ENCODE measurements at places on chromosomes 1 and 21. TPM values are rescaled to one million over a fixed set of nuclear protein-coding genes. Genes with fewer than 3 reads are reported as not detected.

SH3GLB1 gene
- polyA plus RNA-seq: 61.3 TPM

- DNase-seq: no peak
Measured at GRCh38 chr1:234659538-234659937, 49.6 kb upstream of the IRF2BP2 start.

DNA sequence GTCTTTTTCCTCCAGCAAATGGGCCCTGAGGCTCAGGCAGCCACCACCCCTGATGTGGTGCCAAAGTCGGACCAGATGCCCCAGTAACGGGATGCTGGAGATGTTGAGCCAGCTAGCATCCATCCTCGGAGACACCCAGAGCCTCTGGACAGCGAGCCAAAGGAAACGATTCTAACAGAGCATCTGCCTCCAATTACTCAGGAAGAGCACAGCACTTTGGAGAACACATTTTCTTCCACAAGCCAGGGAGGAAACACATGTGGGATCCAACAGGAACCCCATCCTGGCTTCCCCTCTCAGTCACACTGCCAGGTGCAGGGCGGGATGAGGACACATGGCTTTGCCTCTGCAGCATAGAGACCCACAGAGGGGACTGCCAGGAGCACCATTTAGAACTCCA, 44.9 kb downstream of the C1orf198 start:
- no peak for DNase-seq

DNA sequence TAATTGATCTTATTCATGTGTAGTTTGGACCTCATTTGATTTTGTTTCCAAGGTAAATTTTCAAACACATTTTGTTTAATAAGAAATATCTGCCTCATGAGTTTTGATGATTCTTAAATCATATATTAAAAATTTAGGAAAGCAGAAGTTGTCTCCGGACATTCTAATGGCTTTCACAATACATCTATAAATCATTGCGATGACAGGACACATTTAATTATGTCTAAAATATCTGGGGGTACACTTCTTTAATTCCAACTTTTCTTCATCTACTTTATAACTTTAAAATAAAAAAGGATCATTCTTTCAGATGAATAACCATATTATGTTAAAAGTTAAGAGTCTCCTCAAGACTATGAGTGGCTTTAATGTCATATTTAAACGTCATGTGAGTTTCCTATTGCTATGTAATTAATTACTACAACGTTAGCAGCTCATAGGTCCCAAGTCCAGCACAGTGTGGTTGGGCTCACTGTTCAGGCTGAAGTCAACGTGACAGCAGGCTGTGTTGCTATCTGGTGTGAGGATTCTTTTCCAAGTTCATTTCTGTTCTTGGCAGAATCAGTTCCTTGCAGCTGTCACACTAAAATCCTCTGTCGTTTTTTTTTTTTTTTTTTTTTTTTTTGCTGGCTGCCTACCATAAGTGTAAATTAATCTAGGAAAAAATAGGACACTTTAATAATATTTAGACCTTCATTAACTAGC, 893.5 kb downstream of the LTN1 start:
- peak; percentile 91 for DNase-seq
